ENCODE measurements at places on chromosomes 12 and 14. TPM values are rescaled to one million over a fixed set of nuclear protein-coding genes. Genes with fewer than 3 reads are reported as not detected.
A peak's percentile ranks its signal among the peaks of the same experiment; 100 is the strongest.

- H3K36me3 ChIP-seq: no peaks in the 10 kb centered on the region
- no peak overlapping the region for H3K4me3 ChIP-seq
- no peak for DNase-seq
- no peaks in the 10 kb centered on the region for H3K4me1 ChIP-seq
- no peak overlapping the region for H3K27ac ChIP-seq
Measured at GRCh38 chr12:88383405-88383804, 196.9 kb downstream of the KITLG start.

DNA sequence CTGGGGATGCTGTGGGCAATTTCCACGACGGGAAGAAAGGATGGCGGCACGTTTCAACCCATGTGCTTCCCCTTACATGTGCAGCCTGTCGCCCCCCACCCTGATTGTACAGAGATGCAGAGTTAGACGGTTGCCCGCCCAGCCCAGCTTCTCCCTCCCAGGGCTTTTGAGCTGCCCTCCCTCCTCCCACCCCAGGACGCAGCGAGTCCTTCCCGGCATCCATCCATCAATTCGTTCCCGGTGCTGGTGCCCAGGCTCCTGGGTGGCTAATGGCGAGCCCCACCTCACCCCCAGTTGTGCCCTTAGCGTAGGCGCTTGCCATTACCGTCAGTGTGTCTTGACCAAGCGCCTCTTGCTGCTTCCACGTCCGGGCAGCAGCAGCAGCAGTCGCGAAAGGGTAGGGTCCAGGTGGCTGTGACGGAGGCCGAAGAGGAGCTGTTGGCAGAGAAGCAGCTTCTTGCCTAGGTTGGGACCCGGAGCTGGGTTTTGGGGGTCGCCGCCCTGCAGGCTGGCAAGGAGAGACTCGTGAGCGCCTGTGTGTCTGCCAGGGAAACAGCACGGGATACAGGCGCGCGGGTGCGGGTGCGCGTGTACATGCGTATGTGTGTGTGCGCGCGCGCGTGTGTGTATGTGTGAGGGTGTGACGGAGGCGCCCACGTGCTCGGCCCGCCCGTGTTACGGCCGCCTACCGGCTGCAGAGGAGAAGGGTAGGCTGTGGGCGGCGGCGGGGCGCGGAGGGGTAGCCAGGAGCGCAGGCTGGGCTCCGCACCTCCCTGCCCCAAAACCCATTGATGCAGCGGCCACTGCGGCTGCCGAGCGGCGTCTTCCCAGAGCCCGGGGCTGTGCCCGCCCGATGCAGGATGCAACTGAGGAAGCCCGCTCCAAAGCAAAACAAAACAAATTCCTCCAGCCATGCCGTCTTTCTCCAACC, at the start of gene SLC6A15:
SLC6A15 (minus strand) TSS at position 602 of the 931 bp plus-strand sequence. CDS start 20,679 bp downstream, outside the sequence.
- peaks cover 39% of the 10 kb centered on the region for H3K27me3 ChIP-seq
- peaks cover 19% of the 10 kb centered on the region for H3K4me1 ChIP-seq
- no peak for DNase-seq
- H3K4me3 ChIP-seq: peak within 1 kb of the TSS; percentile 71

- no peak for DNase-seq
- no peak overlapping the region for H3K4me3 ChIP-seq
- no peaks in the 10 kb centered on the region for H3K36me3 ChIP-seq
- H3K27ac ChIP-seq: no peak overlapping the region
- H3K4me1 ChIP-seq: no peaks in the 10 kb centered on the region
Measured at GRCh38 chr12:20375560-20375959, 7.2 kb downstream of the PDE3A start.

- H3K4me1 ChIP-seq: no peaks in the 10 kb centered on the region
- H3K4me3 ChIP-seq: no peak overlapping the region
- DNase-seq: no peak
Measured at GRCh38 chr12:42979746-42980145, 390.2 kb upstream of the PRICKLE1 start.

- no peak overlapping the region for H3K27ac ChIP-seq
- DNase-seq: peak; percentile 33
- H3K27me3 ChIP-seq: peaks cover 12% of the 10 kb centered on the region
- H3K4me1 ChIP-seq: peaks cover 18% of the 10 kb centered on the region
- H3K4me3 ChIP-seq: no peak overlapping the region
Measured at GRCh38 chr14:76867516-76868453, 41.6 kb downstream of the LRRC74A start.

The LUM gene
- total RNA-seq: not detected

DNA sequence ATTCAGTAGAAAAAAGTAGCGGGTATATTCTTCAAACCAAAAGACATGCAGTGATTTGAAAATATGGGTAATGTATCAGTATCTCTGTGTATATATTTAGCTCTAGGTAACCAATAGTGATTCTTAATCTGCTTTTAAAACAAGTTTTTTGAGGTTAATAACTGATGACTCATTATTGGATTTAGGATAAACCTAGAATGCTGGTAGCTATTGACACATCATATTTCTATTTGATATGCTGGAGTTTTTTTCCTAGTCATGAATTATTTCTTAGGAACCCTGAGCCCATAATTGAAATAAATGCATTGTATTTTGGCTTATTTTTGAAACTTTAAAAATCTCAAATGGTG, 15.5 kb downstream of the ARF6 start:
- H3K27me3 ChIP-seq: no peaks in the 10 kb centered on the region
- no peak for DNase-seq
- peak overlapping the region; percentile 49 for H3K27ac ChIP-seq
- H3K4me3 ChIP-seq: peak overlapping the region; percentile 21
- H3K36me3 ChIP-seq: peaks cover 7% of the 10 kb centered on the region
- peaks cover 45% of the 10 kb centered on the region for H3K4me1 ChIP-seq

DNA sequence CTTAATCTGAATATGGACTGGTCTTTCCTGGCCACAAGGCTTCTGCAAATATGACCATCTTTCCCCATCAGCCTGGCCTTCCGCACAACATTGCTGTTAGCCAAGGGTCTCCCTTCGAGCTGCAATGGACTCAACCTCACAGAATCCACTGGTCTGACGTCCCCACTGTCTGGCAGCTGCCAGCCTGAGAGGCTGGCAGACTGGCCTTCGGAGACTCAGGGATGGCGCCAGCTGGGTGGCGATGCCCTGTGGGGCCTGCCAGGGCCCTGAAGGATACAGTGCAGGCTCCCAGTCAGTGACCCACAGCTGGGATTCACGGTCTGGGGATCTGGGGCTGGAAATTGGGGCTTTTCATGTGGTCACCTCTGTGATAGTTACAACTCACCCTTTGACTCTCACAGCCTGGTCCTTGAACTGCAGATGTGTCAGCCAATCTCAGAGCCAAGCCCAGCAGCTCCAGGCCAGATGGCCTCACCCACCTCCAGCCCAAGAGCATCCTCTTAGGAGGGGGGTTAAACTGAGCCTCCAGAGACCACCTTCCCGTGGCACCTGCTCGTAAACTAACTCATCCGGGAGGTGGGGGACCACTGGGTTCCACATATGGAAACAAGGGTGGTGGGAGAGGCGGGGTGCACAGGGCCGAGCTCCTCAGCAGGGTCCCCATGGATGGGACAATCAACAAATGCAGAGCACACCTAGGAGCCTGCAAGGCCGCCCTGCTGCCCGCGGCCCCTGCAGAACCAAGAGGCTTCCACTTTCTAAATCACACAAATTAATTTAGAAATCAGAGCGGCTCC, 21.1 kb upstream of the C14orf180 start:
- H3K36me3 ChIP-seq: no peaks in the 10 kb centered on the region
- H3K4me3 ChIP-seq: no peak overlapping the region
- no peak overlapping the region for H3K27ac ChIP-seq
- no peaks in the 10 kb centered on the region for H3K27me3 ChIP-seq
- no peak for DNase-seq

DNA sequence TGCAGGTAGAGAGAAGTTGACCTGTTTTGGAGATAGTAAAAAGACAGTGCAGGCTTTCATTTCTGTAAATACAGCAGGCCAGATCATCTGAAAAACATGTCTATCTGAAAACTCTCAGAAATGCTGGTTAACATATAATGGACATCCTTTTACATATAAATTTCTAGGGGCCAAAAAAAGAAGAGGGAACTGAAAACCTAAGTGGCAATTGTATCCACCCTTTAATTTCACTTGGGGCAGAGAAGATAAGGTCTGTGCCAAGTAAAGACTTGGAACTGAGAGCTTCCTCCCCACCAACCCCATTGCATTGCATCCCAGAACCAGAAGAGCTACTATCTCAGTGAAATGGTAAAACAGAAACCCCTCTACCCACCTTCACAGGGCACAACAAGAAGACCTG, 141.0 kb downstream of the SRGAP1 start:
- H3K36me3 ChIP-seq: no peaks in the 10 kb centered on the region
- peaks cover 2% of the 10 kb centered on the region for H3K27me3 ChIP-seq
- no peak for DNase-seq
- H3K4me1 ChIP-seq: no peaks in the 10 kb centered on the region

DNA sequence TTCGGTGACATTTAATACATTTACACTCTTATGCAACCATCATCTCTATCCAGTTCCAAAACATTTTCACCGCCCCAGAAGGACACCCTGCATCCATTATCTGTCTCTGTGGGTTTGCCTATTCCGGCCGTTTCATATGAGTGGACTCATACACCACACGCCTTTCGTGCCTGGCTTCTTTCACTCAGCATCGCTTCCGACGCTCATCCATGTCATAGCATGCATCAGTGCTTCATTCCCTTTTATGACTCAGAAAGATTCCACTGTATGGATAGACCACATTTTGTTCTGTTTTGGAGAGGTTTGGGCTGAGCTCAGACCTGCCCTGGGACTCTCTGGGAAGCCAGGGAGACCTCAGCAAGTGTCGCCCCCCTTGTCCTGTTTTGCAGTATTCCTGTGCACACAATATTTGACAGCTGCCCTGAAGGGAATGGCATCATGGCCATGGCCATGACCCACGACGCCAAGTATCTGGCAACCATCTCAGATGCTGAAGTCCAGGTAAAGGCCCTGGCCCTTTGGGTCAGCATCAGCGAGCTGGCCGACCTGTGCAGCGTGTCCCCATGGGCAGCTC, 23.8 kb downstream of the CFAP251 start:
- H3K27ac ChIP-seq: no peak overlapping the region
- no peaks in the 10 kb centered on the region for H3K36me3 ChIP-seq
- no peak for DNase-seq
- H3K4me1 ChIP-seq: peaks cover 3% of the 10 kb centered on the region

The BBS10 gene
- 4.4 TPM for total RNA-seq

- H3K27ac ChIP-seq: no peak overlapping the region
- H3K36me3 ChIP-seq: no peaks in the 10 kb centered on the region
- H3K27me3 ChIP-seq: peaks cover 30% of the 10 kb centered on the region
- no peaks in the 10 kb centered on the region for H3K4me1 ChIP-seq
- DNase-seq: no peak
Measured at GRCh38 chr12:3379079-3379478, 111.9 kb upstream of the PRMT8 start.

DNA sequence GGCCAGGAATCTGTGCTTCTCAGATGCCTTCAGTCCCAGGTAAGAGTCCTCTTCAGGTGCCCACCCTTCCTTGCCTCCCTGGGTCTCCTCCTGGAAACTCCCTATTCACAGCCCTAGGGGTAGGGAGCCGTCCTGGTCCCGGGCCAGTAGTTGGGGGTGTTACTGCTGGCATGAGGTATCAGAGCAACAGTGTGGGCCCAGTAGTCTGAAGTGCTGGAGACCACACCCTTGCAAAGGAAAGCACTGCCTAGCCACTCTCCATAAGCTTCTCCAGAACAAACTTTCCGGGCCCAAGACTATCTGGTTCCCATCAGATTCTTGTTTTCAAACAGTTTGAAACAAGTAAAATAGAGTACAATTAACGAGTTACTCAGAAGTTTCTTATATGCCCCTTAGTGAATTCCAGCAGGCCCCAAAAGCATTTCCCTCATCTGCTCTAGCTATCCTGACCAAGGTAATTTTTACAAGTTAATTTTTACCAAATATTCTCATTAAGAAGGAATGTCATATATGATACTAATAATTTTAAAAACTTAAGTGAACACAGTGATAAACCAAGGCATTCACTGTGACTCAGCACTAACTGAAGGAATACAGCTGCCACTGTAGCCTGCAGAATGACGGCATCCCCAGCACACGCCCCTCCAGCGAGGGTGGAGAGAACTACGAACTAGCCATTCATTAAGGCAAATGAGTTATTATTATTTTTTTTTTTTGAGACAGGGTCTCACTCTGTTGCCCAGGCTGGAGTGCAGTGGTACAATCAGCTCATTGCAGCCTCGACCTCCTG, 49.4 kb downstream of the MOK start:
- H3K27me3 ChIP-seq: no peaks in the 10 kb centered on the region
- no peak overlapping the region for H3K4me3 ChIP-seq
- H3K36me3 ChIP-seq: no peaks in the 10 kb centered on the region
- no peak for DNase-seq

- DNase-seq: no peak
- H3K36me3 ChIP-seq: peaks cover 4% of the 10 kb centered on the region
- peak overlapping the region; percentile 62 for H3K27ac ChIP-seq
- H3K4me1 ChIP-seq: peaks cover 7% of the 10 kb centered on the region
- H3K4me3 ChIP-seq: no peak overlapping the region
- peaks cover 92% of the 10 kb centered on the region for H3K27me3 ChIP-seq
Measured at GRCh38 chr12:114408886-114409851, 3.2 kb upstream of the TBX5 start.

GRCh38 chr14:59698793-59699192, 122.2 kb upstream of the CCDC175 start:
- peaks cover 5% of the 10 kb centered on the region for H3K27me3 ChIP-seq
- no peaks in the 10 kb centered on the region for H3K36me3 ChIP-seq
- no peak overlapping the region for H3K27ac ChIP-seq
- H3K4me3 ChIP-seq: no peak overlapping the region

DNA sequence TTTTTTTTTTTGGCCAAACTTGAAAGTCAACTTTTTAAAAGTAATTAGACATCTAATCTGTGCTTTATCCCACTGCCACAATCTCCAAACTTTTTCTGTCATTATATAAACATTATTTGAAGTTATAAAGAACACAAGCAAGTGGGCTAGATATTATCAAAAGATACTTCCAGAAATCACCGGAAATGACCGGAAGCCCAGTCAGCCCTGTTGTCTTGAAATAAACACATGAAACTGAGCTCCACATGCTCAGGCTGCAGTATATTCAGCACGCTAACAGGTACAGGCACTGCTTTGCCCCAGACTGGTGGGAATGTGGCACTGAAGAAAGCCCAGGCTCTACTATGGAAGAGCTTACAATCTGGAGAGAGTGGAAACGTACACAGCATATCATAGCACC, 158.9 kb upstream of the PLEKHG7 start:
- DNase-seq: no peak
- no peak overlapping the region for H3K4me3 ChIP-seq
- peak overlapping the region; percentile 45 for H3K27ac ChIP-seq

DNA sequence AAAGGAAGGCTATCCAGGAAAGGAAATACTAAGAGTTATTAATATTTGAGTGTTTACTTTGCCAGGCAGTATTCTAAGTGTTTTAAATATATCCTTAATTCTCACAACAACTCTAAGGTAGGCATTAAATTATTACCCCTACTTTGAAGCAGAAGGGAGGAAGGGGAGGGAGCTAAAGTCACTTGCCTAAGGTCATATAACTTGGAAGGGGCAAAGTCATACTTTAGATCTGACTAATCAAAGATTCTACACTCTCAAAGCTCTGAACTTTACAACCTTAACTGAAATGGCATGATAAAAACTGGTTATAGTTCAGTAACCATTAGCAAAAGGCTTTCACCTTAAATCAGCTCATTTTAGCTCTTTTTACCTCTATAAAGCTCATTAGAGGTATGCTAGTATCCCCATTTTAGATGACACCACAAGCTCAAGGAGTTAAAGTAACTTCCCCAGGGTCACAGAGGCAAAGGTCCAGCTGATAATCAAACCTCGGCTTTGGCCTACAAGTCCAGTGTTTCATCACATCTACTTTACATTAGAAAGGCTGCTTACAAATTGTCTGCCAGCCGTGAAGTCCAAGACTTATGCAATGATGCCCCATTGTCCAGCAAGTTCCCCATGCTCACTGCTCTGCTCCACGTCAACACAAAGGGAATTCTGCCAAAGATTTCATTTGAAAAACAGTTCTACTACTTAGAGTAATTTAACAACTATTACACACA, 223.9 kb downstream of the MED13L start:
- no peak for DNase-seq
- H3K27me3 ChIP-seq: no peaks in the 10 kb centered on the region
- H3K27ac ChIP-seq: no peak overlapping the region
